WERI-Rb-1 (cell line): ENCODE measurements at places on chromosomes 5 and 9.

DNA sequence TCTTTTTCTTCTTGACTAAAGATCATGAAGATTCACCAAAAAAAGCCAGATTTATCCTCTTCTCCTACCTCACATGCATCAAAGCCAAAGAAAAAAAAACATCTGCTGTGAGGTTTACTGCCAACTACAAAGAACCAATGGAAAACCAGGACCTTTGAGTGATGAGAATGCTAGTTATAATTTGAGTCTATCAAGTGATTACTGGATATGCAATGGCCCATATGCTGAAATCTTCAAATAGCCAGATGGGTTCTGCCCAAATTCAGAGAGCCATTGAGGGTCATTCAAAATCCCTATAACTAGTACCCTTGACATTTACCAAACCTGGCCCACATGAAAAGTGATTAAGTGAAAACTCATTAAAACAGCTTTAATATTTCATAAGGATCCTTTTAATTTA is 78.4 kb upstream of the ACO1 start:
- DNase-seq = no peak

GRCh38 chr9:123753669-123754258 is 176.2 kb downstream of the DENND1A start:
- DNase-seq = no peak

- no peak for DNase-seq
Observed at GRCh38 chr5:179163236-179164155, 103.3 kb downstream of the ZNF354C start.

DNA sequence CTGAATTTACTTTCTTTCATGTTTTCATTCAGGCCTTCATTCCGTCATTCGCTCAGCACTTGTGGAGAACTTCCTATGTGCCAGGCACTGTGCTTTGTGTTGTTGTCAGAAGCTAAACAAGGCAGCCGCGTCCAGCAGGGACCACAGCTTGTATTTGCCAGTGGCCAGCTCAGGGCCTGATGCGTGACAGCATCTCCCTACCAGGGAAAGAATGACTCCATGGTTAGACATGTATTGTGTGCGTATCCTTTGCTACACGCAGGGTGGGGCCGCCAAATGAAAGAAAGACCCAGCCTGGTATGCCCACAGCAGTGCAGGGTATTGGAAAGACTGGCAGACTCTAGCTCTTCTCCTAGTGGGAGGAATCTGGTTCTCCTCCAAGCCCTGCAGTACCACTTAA is 4.7 kb upstream of the COL27A1 start:
- no peak for DNase-seq

DNA sequence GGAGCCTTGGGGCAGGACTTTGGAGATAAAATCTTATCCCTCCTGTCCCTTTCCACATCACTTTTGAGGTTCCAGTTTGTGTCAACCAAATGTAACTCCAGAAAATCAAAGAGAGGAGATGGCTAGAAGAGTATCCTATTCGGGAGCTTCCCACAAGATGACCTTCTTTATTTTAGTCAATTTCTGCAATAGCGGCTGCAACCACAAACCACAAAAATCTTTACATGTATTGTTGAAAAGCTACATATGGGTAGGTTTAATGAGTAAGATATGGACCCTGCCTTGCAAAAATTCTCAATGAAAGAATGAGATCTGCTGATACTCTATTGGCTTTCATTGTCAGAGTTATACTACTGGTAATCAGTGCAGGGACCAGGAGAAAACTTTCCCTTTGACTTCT is 92.2 kb upstream of the MAMDC2 start:
- DNase-seq = no peak

DNA sequence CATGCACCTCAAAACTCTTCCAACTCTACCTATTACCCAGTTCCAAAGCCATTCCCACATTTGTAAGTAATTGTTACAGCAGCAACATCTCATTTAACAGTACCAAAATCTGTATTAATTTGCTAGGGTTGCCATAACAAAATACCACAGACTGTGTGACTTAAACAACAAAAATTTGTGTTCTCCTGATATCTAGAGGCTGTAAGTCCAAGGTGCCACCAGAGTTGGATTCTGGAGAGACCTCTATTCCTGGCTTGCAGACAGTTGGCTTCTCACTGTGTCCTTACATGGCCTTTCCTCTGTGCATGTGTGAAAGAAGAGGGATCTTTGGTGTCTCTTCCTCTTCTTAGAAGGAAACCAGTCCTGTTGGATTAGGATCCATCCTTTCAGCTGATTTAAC is 203.8 kb upstream of the PIK3R1 start:
- no peak for DNase-seq

DNA sequence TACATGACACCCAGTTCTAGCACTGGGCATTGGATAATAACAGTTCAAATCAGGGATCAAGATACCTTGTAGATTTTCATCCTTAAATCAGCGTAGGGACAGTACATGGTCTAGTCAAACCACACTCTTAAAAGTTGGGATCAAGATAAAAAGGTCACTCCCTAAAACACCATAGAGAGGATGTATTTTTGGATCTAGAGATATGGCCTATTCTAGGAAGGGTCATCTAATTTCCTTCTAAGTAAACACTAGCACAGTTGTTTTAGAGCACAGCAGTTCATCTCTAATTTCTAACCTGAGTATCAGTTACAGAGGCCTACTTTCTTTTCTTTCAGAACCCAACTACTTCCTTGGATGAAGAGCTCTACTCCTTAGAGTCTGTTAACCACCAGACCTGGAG is 166.4 kb upstream of the GRIN3A start:
- DNase-seq = no peak
